ENCODE measurements at places on chromosomes 16 and 17. TPM values are rescaled to one million over a fixed set of nuclear protein-coding genes. Genes with fewer than 3 reads are reported as not detected.

The SLC12A3 gene
- total RNA-seq: not detected

The NPIPA7 gene
- total RNA-seq: 10.4 TPM

The TMEM114 gene
- not detected for total RNA-seq

The EVPLL gene
- not detected for total RNA-seq

The BICDL2 gene
- not detected for total RNA-seq

The BCAR1 gene
- 212 TPM for total RNA-seq

The CDIP1 gene
- 51.6 TPM for total RNA-seq

The ACSM3 gene
- 0.91 TPM for total RNA-seq

The PABPN1L gene
- total RNA-seq: 3.9 TPM

The PIMREG gene
- total RNA-seq: 28.4 TPM

The TBC1D3H gene
- 0.37 TPM for total RNA-seq

Data from glutamatergic neuron (in vitro differentiated cells).